Activated CD8-positive, alpha-beta memory T cell treated with anti-CD3 and anti-CD28 coated beads, Interleukin-2, amount 50 U/mL, for 48 hours (primary cell): ENCODE measurements at places on chromosomes 13 and 19.

DNA sequence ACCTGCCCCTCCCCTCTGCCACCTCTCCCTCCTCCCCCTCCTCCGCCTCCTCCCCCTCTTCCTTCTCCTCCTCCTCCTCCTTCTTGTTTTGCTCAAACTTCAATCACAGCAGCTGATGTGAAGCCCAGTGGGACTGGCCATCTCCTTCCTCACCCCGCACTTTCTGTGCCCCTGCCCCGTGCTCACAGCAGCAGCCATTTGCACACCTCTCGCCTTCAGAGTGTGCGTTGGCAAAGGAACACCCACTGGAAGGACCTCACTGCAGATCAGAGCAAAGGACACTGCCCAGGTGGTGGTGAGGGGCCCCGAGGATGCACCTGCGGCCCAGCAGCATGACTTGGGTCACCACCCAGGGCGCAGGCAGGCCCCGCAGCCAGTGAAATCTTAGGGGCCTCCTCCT is 98.8 kb downstream of the SOX1 start:
- no peak for DNase-seq

- DNase-seq: peak; percentile 83
These were observed 539 bp upstream of the ZNF667 start for GRCh38 chr19:56477429-56478338.

GRCh38 chr13:30163441-30163840 is 143.9 kb downstream of the KATNAL1 start:
- no peak for DNase-seq

DNA sequence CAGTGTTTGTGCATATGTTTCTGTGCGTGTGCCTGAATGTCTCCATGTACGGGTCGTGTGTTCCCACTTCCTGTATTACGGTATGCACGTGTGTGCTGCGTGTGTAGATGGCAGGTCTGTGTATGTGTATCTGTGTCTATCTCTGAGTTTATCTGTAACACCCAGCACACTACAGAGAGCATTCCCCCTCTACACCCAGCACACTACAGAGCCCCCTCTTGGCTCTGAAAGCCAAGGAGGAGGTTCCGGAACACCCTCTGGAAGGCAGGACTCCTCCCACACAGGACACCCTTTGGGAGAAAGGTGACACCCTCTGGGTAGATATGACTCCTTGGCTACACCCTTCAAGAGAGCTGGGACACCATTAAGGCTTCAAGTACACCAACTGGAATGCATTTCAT is 2.1 kb upstream of the ERFL start:
- DNase-seq: no peak

DNA sequence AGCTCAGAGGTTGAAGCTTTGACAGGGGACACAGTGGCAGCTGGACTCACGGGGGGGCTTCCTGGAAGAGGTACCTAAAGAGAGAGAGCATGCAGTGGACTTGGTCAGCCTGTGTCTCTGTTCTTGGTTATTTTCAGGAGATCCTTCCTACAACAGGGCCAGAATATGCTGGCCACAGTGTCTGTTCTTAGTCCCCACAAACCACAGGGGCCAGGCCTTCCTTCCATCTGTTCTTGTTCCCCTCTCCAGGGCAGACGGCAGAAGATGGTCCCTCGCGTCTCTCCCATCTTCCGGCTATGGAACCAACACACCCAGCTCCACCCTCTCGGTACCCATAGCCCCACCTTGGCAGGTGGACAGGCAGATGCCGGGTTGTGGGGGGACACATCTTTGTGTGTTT is 24.8 kb downstream of the MAST3 start:
- no peak for DNase-seq

GRCh38 chr19:30373593-30373992 is 1.4 kb downstream of the ZNF536 start:
- no peak for DNase-seq
